GM18507 (cell line): ENCODE measurements at places on chromosomes 1 and 21.

DNA sequence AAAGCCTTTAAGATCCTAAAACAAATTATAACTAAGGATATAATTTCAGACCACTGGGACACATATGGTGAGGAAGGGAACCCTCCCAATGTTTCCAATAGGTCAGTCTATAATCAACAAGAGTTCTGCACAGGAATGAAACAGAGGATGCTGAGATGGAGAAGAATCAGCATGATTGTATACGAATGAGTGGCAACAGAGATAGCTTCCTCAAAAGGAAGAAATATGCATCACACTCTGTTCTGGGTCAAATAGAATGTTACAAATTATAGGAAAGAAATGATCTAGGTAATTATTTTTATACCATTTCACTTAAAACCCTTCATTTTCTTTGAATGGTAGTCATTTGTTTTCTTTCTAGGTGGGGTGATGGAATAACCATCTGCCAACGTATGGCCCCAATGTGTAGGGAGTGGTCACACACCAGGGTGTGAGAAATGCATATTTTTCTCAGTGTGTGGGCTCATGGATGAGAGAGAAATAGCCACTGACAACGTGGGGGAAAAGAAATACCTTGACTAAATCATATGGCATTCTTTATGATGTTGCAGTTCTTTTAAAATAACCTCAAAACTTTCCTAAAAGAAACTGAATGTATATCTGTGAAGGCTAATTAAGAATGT is 104.6 kb upstream of the IVNS1ABP start:
- DNase-seq = no peak

GRCh38 chr1:16191916-16192546 is 20.4 kb downstream of the ARHGEF19 start:
- DNase-seq = no peak

GRCh38 chr1:22953057-22953739 is 19.5 kb downstream of the LACTBL1 start:
- DNase-seq = no peak

GRCh38 chr21:26130249-26130881 is 40.2 kb downstream of the APP start:
- DNase-seq = no peak

DNA sequence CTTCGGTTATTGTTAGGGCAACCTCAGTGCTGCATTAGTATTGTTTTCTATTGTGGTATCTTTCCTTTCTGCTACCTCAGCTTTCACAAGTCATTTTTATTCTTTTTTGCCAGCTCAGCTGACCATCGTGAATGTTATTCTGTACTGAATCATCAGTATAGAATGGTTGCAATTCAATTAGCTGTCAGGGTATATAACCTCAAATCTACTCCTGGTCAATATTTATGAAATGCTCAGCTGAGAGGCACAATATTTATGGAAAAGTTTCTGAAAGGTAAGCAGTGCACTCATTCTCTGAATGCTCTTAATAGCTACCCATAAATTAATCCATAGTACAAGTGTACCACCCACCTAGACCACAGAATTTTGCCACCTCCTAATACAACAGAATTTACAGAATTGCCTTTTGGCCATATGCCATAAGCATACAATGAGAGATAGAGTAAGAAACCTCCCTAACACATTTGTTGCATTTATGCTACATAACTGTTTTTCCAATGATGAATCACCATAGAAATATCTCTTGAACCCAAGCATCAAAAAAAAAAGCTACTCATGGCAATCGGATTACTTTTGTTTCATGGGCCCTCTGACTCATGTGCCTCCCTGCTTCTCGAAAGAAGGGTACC is 732.6 kb upstream of the CHRM3 start:
- DNase-seq = no peak

GRCh38 chr1:201269900-201270410 is 13.4 kb upstream of the PKP1 start:
- no peak for DNase-seq

GRCh38 chr1:53326598-53327181 is 1.2 kb downstream of the LRP8 start:
- no peak for DNase-seq

- DNase-seq = no peak
These were observed 4.9 kb upstream of the COL6A2 start for GRCh38 chr21:46092811-46093667.

DNA sequence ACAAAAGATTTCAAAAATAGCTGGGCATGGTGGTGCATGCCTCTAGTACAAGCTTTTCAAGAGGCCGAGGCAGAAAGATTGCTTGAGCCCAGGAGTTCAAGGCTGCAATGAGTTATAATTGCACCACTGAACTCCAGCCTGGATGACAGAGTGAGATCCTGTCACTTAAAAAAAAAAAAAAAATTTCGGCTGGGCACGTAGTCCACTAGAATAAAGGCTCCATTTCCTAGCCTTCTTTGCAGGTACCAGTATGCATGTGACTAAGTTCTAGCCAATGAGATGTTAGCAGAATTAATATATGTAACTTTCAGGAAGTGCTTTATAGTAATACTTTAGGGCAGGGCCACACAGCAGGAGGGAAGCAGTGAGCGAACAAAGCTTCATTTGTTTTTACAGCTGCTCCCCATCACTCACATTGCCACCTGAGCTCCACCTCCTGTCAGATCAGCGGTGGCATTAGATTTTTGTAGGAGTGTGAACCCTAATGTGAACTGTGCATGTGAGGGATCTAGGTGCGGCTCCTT is 28.8 kb upstream of the SYDE2 start:
- no peak for DNase-seq

DNA sequence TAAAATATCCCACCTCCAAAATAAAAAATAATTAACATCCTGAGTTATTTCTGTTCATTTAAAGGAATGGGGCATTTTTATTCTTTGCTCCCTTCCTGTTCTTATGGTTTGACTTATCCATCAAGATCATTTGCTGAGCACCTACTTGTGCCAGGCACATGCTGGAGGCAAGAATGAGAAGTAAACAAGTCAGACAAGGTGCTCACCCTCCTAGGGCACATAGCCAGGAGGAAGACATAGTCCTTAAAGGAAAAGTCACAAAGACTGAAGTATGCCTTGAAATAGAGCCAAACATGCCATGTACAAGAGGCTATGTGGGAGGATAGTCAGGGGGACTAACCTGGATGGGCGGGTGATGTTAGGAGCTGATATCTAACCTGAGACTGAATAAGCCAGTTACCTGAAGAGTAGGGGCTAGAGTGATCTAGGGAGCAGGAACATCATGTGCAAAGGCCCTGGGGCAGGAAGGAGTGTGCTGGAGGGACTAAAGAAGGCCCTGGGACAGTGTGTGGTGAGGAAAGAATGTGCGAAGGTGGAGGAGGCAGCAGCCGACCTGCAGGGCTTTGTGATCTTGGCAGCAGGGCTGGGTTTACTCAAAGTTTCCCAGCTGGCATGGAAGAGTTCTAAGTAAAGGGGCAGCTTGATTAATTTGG is 233.5 kb downstream of the MATN1 start:
- DNase-seq = no peak

DNA sequence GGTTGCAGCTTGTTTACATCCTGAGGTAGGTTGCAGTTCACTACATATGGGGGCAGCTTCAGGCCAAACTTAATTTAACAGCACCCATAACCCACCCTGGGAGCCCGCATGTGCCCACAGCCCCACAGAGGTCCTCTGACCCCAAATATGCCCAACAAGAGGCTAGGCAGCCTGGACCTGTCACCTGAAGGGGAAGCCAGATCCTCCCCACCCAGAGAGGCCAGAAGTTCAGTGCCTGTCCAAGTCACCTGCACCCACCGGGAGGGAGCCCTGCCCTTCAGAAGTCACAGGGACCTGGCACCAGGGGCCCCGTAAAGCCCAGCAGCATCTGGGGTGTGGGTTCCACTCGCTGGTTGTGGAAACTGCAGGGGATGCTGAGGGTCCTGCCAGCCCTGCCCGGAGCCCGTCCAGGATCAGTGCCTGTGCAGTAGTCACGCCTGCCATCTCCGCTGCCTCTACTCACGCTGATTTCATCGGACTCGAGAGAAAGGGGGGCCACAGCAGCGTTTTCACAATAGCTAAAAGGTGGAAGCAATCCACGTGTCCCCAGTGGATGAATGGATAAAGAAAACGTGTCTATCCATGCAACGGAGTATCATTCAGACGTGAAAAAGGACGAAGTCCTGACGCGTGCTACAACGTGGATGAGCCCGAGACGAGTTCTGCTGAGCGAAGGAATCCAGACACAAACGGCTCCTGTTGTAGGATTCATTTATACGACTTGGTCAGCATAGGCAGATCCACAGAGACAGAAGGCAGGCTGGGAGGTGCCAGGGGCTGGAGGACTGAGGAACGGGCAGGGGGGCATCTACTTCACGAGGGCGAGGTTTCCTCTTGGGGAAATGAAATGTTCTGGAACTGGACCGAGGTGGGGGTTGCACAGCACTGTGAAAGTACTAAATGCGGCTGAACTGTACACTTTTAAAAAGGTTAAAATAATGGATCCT is 33.9 kb upstream of the COL6A2 start:
- DNase-seq = no peak

DNA sequence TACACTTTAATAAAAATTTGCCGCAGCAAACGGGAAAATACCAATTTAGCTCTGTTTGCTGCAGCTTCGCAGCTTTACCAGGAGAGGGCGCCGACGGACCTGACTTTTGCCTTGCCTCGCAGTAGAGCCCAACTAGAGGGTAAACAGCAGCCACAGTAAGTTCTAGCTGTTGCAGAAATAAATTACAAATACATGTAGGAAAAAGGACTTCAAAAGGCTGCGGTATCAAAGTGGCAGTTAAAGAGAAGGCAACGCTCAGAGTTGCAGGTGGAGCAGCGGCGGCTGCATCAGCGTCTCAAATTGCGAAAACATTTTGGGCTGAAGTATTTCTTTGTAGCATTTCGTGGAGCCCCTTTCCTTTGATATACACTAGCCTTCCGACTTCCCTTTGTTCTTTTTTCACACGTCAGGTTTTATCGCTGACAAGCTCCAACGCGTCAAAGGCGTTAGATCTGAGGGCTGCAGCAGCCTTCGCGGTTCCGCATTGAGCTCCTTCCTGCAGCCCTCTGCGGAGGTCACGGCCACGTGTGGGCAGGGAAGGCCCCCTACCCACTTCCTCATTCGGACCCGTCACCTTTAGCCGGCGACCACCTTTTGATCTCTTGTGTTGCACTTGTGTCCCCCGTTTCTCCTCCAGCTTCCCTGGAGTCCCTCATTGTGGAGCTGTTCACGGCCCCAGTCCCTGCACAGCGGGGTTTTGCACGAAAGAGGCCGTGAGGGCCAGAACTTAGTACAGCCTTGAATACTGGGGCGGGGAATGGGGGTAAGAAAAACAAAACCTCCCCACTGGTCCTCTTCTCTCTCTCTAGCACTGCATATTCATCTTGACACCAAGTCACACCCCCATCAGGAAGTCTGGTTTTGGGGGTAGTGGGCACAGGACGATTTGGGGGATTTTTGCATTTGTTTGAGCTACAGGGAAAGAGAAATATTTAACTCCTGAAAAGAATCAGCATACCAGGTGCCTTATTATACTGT is 72.8 kb downstream of the S1PR1 start:
- no peak for DNase-seq

DNA sequence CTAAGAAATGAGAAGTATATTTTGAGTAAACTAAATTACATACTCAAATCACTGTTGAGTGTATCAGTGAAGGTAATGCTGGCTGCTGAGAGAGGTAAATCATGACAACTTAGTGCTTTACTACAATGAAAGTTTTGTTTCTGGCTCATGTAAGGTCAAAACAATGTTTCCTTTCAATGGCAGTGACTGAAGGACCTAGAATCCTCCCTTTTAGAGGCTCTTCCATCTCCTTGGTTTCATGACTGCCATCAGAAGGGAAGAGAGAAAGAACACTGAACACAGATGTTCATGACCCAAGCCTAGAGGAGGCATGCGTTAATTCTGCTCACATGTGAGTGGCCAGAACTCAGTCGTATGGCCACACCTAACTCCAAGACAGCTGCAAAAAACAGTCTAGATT is 130.6 kb downstream of the AKT3 start:
- no peak for DNase-seq

- no peak for DNase-seq
These were observed 172.2 kb upstream of the ETV3 start for GRCh38 chr1:157310401-157310800.
